Right lung (tissue), 10 donors: ENCODE measurements at places on chromosomes 1 and 21. TPM values are rescaled to one million over a fixed set of nuclear protein-coding genes. Genes with fewer than 3 reads are reported as not detected.

DNA sequence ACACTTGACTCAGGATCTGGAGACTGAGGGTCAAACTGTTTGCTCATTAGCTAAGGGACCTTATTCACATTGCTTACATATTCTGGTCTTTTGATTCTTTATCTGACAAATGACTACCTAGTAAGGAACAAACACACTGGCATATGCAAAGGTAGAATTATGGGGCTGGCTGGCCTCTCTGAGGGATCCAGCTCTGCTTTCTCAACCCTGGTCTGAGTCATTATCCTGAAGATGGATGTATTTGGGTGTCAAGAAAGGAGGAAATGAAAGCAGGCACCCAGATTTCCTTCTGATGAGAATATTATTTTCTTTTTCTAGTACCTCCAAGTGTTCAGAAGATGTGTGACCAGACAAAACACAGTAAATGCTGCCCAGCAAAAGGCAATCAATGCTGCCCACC, 6.0 kb downstream of the SMCP start:
- DNase-seq: no peak

- no peak for DNase-seq
These were observed 5.1 kb upstream of the PTPRC start for GRCh38 chr1:198633675-198634121.

- DNase-seq: no peak
These were observed 42.2 kb upstream of the LYST start for GRCh38 chr1:235908742-235909520.

DNA sequence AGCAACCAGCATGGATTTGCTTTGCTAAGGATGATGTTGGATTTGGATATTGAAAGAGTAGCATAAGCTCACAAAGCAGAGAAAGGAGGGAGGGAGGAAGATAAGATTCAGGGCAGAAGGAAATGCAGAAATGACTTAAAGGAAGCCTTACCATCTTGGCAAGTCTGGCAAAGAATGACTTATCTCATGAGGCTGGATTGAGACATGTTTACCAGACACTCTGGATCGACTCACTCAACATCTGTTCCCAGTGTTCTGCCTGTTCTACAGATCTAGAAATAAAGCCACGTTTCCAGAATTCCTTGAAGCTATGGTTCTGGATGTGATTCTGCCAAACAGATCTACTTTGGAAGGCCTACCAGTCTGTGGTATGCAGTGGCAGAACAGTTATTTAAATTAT, 38.8 kb upstream of the CTBS start:
- no peak for DNase-seq

DNA sequence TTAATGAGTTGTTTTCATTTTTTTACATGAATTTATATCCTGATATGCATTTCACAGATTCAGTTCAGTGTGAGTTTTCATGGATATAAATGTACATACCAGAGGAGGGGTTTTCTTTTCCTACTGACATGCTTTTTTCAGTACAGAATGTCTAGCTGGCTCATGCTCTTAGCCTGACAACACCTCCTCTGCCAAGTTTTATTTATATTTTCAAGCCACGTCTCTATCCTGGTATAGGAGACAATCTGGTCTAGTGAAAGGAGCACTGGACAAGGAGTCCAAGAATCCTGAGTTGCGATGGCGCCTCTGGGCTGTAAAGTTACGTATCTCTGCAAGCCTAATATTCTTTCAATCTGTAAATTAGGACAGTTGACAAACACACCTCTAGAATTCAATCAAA, 4.9 kb downstream of the DAB1 start:
- DNase-seq: no peak

GRCh38 chr1:89361681-89362080, 2.2 kb upstream of the GBP6 start:
- DNase-seq: no peak

GRCh38 chr1:233412812-233413211, 85.3 kb downstream of the MAP3K21 start:
- no peak for DNase-seq

- DNase-seq: no peak
These were observed 226.2 kb downstream of the ZNF326 start for GRCh38 chr1:90220941-90221693.

DNA sequence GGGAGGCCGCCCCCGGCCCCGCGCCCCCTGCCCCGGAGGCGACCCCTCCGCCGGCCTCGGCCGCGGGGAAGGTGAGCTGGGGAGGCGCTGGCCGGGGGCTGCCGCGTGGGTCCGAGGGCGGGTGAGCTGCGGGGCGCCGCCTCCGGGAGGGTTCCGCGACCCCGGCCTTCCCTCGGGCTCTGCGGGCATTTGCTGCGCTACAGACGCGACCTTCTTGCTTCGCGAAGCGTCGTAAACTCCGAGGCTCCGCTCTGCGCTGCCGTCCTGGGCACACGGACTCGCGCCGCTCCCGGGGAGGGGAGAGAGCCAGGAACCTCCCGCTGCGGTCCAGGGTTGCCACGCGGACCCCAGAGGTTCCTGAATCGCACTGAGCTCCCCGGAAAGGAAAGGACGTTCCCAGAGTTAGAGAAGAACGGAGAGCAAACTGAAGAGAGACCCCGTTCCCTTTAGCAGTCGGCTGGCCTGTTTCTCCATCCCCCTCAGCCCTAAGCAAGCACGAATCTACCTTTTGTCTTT, 345 bp downstream of the SLX9 start:
- no peak for DNase-seq

DNA sequence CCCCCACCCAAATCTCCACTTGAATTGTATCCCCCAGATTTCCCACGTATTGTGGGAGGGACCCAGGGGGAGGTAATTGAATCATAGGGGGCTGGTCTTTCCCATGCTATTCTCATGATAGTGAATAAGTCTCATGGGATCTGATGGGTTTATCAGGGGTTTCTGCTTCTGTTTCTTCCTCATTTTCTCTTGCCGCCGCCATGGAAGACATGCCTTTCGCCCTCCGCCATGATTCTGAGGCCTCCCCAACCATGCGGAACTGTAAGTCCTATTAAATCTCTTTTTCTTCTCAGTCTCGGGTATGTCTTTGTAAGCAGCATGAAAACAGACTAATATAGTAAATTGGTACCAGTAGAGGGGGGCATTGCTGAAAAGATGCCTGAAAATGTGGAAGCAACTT, 33.4 kb upstream of the ZNF496 start:
- no peak for DNase-seq

- DNase-seq: no peak
These were observed 4.1 kb upstream of the ITGB2 start for GRCh38 chr21:44924606-44925377.

- DNase-seq: peak; percentile 8
These were observed 38.4 kb upstream of the SPAG17 start for GRCh38 chr1:118223426-118223825.

DNA sequence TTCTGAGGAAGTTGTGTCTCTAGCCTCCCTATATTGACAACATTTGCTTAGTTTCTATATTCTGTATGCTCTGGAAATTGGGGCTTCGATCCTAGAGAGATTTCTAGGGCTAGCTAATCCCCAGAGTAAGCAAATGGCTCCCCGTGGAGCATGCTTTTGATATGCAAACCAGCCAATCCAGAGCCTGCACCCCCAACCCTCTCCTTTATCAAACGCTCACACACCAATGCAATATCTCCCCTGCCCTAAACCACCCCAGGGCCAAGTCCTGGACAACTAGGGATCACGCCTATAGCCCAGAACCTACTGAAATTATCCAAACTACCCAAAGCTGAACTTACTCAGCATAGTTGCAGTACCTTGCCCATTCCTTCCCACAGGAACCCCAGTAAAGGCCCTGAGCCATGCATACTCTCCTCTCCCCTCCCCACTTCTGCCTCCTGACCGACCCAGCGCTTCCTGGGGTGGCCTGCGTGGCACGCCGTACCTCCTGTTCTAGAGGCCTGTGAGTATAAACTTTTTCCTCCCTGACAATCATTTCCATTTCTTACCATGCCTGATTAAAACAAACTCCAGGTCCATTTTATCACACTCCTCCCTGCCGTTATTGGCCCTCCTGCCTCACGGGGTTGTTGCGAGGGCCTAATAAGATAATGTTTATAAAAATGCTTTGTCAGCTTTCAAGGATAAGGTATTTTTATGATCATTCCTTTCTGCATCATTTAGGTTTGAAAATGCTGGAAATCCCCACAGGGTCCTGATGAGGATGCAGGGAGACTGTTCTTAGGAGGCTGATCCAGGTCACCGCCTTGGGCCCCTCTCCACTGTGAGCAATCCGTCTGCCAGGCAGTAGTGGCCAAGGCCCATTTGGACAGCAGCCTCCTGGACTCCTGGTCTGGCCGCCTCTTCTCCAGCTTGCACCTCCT, 102.7 kb downstream of the TENT5C start:
- no peak for DNase-seq

DNA sequence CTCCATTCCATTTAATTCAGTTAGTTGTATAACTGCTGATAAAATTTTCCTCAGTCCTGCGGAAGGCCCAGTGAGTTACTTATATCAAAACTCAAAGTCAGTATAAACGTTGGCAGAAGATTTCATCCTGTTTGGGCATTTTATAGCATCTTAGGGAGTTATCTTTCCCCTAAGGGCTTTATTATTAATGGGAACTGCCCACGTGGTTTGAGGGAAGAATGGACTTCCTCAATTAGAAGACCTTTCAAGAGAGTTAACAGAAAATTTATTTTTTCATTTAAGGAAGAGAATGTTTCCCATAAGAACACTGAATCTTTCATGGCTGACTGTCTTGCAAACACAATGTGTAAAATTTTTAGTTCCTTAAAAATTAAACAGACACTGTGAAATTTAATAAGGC, 400.1 kb downstream of the NEGR1 start:
- DNase-seq: no peak

DNA sequence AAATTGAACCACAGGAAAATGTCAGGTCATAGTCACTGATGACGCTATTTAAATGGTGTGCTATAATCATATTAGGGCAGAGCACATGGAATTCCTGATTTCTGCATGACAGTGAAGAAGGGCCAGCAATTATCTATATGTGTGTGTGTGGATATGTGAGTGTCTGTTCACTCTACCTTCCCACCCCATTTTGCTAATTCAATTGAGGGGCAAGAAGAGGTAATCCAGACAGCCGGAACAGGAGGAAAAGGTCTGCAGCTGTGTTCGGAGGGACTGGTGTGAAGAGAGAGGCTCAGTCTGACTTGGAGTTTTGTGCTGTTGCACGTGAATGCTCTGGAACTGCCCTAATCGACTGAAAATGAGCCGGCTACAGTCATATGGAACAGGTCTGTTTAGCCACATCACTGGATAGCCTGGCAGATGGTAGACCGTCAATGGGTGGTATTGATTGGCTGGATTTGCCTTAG, 5.1 kb upstream of the ELAVL4 start:
- no peak for DNase-seq

DNA sequence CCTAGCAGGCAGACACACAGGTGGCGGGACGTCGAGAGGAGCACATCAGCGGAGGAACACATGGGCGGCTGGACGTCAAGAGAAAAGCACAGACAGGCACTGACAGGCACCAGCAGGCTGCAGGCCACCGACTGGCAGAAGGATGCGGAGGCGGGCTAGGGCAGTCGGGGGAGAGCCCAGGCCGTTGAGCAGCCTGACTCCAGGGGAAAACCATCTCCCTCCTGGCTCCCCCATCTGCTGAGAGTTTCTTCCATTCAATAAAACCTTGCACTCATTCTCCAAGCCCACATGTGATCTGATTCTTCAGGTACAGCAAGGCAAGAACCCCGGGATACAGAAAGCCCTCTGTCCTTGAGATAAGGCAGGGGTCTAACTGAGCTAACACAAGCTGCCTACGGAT, 25.5 kb downstream of the B3GALT5 start:
- DNase-seq: no peak

DNA sequence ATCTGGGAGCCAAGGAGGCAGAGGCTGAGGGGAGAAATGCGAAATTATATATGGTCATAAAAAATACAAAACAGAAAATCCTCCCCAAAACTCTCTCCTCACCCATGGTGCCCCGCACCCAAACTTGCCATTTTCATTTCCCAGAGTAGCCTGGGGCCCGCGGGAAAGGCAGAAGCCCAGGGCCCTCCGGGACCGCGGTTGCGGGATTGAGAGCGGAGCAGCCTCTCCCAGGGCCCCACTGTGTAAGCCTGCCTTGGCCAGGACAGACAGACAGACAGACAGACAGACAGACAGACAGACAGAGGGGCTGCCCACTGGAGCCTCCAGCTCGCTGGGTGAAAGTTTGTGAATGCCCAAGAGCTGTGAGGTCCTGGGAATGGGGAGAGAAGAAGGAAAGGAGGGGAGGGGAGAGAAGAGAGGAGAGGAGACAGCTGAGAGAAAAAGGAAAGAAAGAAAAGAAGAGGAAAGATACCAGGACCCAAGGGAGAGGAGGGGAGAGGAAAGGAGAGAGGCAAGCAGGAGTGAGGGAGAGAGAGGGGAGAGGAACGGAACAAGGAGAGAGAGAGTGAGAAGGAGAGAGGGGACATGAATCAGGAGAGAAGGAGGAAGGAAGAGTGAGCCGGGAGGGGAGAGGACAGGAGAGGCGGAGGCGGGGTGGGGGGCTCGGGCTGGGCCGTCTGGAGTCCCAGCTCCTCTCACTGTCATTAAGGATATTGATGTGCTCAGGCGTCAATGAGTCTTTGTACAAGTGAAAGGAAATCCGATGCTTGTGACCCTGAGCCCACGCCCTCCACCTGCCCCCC, 69.3 kb upstream of the CASZ1 start:
- no peak for DNase-seq

DNA sequence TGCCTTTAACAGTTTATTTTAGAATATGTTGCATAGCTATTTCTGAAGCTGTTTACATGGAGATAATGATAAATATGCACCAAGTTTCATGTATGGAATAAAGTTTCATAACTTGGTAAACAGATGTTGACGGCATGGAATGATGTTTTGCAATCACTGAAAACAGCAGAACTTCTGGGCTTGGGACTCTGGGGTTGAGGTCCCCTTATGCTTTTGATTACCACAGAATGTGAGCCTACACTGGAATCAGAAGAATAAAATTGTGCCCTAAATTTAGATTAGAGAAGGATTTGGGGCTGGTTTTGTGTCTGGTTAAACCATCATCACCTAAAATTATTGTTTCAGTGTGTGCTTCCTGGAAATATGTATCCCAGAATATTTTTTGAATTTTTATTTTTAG, 11.1 kb downstream of the KRTAP24-1 start:
- DNase-seq: no peak

- no peak for DNase-seq
These were observed 198.3 kb downstream of the CYYR1 start for GRCh38 chr21:26374817-26375216.

DNA sequence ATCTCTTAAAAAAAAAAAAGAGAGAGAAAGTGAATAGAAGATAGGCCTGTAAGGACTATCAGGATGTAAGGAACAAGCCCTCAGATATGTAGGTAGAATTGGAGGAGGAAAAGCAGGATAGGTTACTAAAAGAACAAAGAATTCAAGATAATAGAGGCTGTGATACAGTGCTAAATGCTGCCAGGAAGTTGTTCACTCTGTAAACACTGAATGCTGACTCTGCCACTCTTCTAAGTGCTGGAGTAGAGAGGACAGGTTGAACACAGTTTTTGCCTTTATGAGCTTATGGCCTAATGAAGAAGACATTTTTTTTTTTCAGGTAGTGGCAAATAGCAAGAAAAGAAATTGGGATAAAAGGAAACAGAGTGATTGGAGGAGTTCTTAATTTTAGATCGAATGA, 90.6 kb upstream of the ZNF678 start:
- DNase-seq: no peak

IER5 gene
- polyA plus RNA-seq: 7.2 TPM

C1orf115 gene
- 20.8 TPM for polyA plus RNA-seq

KIF14 gene
- 15.6 TPM for polyA plus RNA-seq

NPPB gene
- not detected for polyA plus RNA-seq

ILDR2 gene
- 0.57 TPM for polyA plus RNA-seq
